Mesenchymal stem cell (in vitro differentiated cells and primary cell): ENCODE measurements at places on chromosomes 4 and X.

DNA sequence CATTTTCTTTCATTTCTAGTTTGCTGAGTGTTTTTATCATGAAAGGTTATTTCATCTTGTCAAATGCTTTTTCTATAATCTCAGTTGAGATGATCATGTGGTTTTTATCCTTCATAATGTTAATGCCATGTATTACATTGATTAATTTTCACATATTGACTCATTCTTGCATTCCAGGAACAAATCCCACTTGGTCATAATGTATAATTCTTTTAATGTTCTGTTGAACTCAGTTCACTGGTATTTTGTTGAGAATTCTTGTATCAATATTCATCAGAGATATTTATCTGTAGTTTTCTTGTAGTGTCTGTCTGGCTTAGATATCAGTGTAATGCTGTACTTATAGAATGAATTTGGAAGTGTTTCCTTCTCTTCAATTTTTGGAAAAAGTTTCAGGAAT lies 16.7 kb upstream of the LHFPL1 start:
- DNase-seq: no peak

- peak; percentile 6 for DNase-seq
Measured at GRCh38 chr4:5707778-5708448, 446 bp downstream of the EVC2 start.

GRCh38 chr4:97396097-97396496 lies 747.2 kb downstream of the STPG2 start:
- DNase-seq: no peak

GRCh38 chr4:166128403-166128802 lies 255.4 kb downstream of the TLL1 start:
- no peak for DNase-seq

- no peak for DNase-seq
Measured at GRCh38 chrX:2224597-2225235, 276.1 kb downstream of the DHRSX start.

- no peak for DNase-seq
Measured at GRCh38 chr4:129583868-129584267, 487.9 kb downstream of the C4orf33 start.

DNA sequence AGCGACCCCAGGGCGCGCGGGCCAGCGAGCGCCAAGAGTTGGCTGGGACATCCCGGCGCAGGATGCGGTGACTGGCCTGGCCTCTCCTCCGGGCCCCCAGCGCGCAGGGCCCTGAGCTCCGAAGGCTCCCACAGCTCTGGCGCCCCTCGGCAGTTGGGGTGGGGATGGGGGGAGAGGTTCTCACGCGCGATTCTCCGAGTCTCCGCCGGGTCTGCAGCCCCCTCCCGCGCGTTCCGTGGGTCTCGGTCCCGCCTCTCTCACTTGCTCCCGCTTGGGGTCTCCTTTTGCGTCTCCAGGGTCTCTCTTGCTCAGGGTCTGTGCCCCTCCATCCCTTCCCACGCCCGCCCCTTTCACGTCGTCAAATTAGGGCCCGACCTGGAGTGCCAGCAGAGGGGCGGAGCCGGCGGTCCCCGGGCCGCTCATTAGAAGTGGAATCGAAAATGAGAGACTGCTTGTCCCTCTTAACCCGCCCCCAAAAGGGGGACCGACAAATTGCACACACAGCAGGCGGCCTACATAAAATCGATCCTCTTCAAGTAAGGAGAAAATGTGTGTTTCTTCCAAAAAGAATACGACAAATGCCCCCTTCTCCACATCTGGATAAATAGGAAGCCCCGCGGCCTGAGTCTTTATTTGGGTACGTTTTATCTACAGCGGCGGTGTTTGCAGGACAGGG lies 877 bp upstream of the NKX1-1 start:
- DNase-seq: no peak

- no peak for DNase-seq
Measured at GRCh38 chr4:145043306-145043705, 54.7 kb downstream of the ANAPC10 start.

GRCh38 chr4:81621490-81621889 lies 149.8 kb upstream of the RASGEF1B start:
- DNase-seq: no peak

- no peak for DNase-seq
Measured at GRCh38 chr4:98646422-98646821, 12.0 kb downstream of the TSPAN5 start.

DNA sequence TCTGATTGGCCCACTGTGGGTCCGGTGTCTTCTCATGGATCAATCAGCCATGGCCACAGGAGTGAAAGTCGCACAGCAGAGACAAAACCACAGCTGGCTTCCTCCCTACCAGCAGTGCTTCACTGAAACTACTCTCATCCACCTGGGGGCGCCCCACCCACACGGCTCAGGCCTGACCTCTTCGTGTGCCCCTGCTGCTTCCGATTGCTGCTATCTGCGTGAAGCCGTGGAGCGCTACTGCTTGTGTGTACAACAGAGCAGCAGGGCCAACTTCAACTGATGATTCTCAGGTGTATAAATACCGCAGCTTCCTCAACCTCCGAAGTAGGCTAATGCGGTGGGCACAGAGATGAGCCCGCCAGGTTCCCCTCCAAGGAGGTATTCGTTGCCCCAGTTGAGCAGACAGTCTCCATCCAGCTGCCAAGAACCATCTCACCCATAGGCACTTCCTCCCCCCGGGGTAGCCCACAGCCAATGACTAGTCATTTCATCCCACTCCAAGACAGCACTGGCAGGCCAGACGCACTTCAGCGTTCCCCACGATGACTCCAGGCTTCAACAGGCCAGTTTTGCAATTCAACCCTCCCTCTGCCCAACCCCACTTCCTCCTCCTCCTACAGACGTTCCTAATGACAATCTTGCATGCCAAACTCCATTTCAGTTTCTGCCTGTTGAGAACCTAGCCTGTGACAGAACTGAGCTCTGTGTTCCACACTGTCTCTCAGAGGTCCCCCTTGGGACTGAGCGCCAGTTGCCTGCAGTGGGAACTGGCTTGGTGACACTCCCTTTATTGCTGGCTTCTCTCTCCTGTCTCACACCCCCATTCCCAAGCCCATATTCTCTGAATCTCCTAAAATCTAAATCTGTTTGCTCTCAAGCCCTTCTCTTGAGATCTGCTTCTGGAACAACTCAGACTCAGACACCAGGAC lies 41.3 kb upstream of the ATP6AP2 start:
- DNase-seq: peak; percentile 74

GRCh38 chr4:95124906-95125504 lies 367.2 kb downstream of the BMPR1B start:
- DNase-seq: peak; percentile 73

GRCh38 chr4:19927381-19927780 lies 324.3 kb upstream of the SLIT2 start:
- DNase-seq: peak; percentile 41

GRCh38 chr4:177322881-177323280 lies 13.2 kb downstream of the NEIL3 start:
- DNase-seq: no peak

GRCh38 chrX:129652565-129653169 lies 2.1 kb downstream of the APLN start:
- DNase-seq: no peak

DNA sequence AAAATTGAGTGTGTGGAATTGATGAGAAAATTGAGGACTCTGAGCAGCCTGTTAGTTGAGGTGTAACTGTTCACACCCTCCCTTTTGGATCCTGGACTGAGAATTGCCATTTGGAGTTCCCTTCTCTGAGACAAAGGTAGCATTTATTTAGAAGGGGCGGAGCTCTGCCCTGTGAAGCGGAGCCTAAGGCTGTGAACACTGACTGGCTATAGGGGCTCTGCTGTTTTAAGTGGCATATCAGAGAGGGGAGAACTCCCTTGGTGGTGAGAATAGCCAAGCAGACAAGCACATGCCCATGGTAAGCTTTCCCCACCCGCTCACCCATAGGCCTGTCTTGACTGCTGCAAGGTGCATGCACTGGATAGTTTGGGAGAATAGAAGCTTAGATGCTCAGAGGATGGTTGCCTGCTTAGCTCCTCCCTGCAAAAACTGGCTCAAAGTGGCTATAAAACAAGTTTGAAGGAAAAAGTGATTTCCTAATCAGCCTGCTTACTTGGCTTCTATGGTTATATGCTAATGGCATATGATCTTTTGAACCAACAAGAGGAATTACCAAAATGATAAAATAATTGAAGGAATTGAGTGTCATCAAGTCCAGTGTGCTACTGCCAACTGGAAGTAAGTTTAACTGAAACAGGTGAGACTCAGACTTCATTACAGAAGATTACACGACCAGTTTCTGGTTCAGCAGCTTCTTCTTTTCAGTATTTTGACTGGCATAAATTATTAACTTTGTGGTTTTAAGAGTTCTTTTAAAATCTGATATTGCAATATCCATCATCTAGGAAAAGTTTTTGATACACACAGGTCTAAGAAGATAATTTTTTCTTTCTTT lies 108.4 kb downstream of the AFF1 start:
- DNase-seq: no peak

GRCh38 chr4:54092405-54093323 lies 7.3 kb upstream of the GSX2 start:
- DNase-seq: no peak
